ENCODE measurements at places on chromosomes 12 and 14.

DNA sequence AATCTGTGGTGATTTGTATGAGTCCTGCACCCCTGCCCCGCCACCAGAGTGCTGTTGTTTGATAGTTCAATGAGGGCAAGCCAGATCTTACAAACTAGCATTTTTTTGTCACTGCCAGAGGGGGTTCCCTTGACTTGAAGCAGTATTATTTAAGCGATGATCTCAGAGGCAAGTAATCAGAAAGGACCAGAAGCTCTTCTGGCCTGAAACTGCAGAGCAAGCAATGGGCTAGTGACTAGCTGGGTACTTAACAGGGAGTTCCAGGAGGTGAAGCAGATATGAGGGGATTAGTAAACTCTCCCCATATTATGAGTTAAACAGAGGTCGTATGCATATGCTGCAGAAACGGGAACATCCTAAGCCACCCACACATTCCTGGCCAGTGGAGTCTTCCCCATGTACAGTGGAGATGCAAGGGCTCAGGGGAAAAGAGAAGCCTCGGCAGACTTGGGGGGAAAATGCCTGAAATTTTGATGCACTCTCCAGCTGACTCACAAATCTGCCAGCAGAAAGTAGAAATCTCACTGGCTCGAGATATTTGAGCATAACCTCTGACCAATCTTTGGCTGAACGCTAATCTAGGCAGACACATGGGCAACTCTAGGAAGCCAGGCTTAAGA lies 8.3 kb upstream of the CRACR2A start:
- no peak for DNase-seq

- no peak for DNase-seq
Observed at GRCh38 chr14:33954016-33954598, 3.2 kb upstream of the EGLN3 start.

DNA sequence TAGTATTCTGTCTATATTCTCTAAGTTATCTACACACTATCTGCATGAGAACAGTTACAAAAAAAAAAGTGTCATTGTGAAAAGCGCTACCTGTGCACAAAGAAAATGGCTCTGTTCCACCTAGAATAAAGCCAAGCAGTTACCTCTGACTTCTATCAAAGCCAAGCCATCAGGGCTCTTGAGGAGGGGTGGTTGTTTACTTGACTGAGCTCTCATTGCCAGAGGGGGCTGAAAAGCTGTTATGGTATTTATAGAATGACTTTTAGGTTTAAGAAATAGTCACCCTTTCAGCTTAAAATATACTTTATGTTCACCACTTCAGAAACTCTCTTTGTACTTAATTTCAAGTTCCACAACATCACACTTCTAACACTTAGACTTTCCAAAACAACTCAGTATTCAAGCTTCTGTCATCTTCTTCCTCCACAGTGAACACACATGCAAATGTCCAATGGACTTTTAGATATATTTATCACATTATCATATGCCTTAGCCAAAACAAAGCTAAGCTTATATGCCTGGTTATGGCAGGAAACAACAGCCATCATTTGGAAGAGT lies 7.5 kb downstream of the ITPR2 start:
- DNase-seq = no peak

GRCh38 chr12:62785941-62786559 lies 148.9 kb downstream of the PPM1H start:
- DNase-seq = no peak

- DNase-seq = no peak
Observed at GRCh38 chr14:99681832-99682148, 2.3 kb upstream of the CYP46A1 start.

DNA sequence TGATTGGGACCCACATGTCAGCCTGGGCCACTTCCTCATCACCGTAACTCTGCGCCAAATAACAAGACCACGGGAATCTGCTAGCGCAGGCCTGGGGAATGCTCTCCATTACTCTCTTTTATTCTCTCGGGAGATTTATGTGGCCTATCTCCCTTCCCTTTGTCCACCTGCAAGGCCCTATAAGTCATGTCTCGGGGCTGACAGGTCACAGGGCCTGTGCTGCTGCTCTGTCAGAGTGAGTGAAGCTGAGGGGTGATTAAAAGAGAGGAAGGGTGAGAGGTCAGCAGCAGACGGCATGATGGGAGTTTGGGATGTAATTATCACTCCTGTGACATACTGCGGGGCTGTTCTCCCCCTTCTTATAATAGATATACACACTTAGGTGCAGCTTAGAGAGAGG lies 26.2 kb upstream of the GPATCH2L start:
- no peak for DNase-seq
